Ascending aorta (tissue), 2 donors: ENCODE measurements at places on chromosomes 5 and 9.

DNA sequence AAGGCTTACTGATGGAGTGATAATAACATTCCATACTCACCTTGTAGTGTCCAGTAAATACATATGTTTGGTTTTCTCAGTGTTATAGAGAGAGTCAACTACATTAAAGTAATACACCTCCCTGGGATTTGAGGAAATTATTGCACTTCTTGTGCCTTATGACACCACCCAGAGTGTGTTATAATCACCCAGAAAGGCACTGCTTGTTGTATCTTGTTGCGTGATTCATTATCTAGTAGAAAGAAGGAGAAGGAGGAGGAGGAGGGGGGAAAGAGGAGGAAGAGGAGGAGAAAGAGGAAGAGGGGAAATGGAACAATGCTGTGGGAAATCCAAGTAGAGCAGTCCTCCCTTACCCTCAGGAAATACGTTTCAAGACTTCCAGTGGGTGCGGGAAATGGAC is 661.8 kb upstream of the WWC1 start:
- no peak for DNase-seq

DNA sequence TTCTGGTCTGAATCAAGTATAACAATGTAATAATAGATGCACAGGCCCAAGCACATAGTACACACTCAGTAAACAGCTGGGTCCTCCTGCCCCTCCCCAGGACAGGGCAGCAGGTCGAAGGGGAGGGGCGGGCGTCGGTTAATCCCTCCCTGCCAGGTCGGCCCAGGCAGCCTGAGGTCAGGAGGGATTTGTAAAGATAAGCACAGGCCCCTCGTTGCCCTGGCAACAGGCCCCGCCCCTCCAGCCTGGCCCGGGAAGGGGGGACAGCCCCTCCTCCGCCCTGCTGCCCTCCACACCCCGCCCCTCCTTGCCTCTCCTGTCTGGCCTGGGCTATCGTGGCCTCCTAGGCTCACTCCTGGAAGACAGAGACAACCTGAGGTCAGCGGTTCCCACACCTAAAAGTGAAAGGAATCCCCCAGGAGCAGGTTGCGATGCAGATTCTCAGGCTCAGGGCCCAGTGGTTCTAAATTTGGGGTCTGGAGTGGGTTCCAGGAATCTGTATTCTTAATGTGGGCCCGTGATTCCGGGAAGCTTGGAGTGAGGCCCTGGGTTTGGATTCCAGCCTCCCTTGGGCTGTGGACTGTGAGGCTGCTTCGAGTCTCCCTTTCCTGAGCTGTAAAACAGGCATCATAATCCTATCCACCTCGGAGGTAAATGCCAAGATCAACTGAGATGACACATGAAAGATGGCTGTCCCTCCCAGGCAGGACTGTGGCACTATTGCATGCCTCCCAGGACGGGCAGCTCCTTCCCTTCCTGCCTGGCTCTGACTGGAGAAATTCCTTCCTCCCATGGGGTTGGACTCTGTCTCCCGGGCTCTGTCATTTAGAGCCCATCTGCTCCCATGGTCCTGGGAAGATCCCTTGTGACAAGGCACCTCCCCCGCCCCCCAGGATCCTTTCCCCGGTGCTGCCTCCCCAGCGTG is 4.4 kb downstream of the CRB2 start:
- DNase-seq: no peak

DNA sequence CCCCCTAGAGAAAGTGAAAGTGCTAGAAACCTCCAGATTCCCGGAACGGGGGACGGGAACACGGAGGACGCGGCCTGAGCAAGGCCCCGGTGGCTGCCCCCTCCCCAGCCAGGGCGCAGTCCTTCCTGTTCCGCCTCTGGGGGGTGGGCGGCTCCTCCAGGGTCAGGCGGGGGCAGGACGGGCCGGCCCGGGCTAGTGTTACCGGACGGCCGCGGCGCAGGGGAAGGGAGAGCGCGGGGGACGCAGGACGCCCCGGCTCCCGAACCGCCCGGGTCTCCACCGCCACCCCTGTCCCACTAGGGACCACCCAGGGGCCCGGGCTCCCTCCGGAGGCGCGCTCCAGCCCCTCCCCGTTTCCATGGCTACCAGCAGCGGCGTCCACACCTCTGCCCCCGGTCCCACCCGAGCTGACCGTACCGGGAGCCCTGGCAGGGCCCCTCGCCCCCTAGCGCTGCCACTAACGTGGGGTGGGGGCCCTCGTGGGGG is 579 bp downstream of the SLC12A7 start:
- no peak for DNase-seq

GRCh38 chr5:131589510-131590348 is 45.3 kb downstream of the RAPGEF6 start:
- no peak for DNase-seq

- DNase-seq: no peak
Measured at GRCh38 chr9:20491612-20492011, 130.7 kb downstream of the MLLT3 start.

DNA sequence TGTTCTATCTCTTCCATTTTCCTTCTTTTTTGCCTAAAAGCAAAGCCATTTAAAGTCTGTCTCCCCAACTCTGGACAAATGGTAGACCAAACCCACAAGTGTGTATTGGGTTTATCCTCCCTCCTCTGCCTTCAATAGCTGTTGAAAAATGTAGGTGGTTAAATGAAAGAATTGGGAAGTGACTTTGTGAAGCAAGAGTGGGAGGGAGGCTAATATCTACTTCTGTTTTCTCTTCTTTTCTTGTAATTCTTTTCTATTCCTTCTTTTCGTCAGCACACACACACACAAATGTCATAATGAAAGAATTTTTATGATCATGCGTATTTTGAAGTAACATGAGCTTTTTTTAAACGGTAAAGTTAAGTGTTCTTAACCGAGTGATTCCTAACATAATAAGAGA is 3.8 kb downstream of the CCDC152 start:
- DNase-seq: no peak

DNA sequence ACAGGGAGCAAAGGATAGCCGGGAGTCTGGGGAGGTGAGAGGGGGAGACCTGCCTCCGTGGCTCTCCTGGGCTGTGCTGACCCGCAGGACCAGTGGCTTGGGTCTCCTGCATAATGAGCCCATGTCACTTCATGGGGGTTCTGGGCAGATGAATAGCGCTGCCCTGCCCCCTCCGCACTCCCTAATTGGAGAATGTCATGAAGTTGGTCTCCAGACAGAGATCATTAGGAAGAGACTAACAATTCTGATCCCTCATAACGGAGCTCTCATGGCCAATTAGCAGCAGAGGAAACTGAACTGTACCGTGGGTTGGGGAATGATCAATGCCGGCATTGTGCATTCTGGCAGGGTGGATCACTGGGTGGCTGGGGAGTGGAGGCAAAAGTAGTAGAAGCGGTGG is 186.1 kb downstream of the FSTL4 start:
- DNase-seq: no peak
